ENCODE measurements at places on chromosomes 4 and X. TPM values are rescaled to one million over a fixed set of nuclear protein-coding genes. Genes with fewer than 3 reads are reported as not detected.

DNA sequence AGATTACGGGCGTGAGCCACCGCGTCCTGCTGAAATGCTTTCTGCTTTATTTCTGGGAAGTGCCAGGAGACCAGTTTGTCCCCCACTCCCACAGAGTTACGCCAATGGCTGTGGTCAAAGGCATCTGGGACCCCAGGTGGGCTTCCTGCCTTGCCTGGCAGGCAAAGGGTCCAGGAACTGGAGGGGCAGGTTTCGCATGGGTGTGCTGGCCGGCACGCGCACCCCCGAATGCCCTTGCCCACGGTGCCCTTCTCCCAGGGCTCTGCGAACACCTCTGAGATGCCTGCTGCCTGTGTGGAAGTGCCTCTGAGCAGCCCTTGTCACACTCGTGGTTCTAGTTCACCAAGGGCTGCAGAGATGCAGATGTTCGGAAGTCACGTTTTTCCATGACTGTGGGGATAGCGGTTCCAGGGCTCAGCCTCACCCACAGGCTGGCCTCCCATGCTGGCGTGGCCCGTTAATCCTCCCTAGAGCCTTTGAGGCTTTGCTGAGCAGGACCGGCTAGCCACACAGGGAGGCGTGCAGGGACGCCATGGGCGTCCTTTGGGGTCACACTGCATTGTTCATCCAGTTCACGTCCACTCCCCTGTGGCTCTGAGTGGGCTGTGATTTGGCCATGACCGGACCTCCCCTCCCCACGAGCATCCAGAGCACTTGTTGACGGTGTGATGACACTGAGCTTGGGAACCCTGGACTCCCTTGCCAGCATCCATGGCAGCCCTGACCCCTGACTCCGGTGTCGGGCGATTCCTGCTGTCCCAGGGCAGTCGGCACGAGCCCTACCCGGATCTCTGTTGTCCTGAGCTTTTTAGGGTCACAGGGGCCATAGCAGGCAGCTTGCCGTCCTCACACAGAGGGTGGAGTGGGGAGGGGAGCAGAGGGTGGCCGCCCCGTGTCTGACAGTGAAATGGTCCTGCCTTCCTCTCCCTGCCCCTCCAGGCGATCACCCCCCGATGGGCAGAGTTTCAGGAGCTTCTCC, 12.7 kb upstream of the ADD1 start:
- DNase-seq: no peak

Gene BGN
- total RNA-seq: 479 TPM

Gene C4orf54
- total RNA-seq: not detected

DNA sequence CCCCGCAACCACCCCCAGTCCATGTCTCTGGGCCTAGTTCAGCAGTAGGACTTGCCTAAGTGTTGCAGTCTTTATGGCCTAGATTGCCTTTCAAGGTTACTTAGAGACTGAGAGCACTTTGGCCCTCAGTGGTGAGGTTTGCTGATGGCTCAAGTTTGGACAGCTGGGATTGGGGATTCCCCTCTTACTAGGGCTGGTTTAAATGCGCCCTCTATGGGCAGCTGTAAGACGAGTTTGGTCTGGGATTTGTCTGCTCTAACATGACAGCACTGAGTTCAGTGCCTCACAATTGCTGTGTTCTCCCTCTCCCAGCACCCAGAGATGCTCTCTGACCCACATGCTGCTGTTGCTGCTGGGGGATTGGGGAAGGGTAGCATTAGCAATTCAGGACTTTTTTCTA, 23.1 kb downstream of the DACH2 start:
- peak; percentile 3 for DNase-seq

GRCh38 chr4:171924746-171925376, 111.7 kb downstream of the GALNTL6 start:
- DNase-seq: no peak

Gene STATH
- not detected for total RNA-seq

Data from endothelial cell of umbilical vein (primary cell).